ENCODE measurements at places on chromosomes 4 and X.

DNA sequence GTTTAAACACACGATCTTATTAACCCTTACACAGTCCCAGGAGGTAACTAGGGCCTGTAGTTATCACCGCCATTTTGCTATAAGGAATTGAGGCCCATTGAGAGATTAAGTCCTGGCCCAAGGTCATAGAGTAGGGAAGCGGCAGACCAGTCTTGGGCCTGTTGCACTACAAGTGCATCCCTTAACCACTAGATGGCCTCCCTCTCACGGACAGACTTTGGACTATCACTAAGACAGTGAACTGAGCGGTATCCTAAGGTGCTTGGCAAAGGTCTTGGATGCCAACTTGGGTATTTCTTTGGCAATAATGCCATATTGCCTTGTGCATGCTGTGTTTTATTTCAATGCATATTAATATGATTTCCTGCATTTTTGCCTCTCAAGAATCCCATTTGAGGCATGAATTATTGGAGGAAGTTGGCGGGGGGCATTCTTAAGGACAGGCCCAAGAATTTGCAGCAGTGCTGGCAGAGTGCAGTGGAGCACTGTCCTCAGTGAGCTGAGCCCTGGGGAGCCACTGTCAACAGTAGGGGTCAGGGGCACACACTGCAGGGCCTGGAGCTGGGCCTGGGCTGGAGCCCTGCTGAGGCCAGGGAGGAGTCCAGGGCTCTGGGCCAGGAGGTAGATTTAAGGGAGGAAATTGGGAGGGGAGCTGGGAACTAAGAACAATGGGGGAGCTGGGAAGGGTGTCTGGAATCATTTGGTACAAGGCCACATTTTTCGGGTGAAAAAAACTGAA lies 147.4 kb downstream of the SMIM20 start:
- DNase-seq = no peak

GRCh38 chrX:109472939-109473735 lies 8.7 kb downstream of the GUCY2F start:
- no peak for DNase-seq

GRCh38 chr4:1502501-1502886 lies 96.3 kb upstream of the NKX1-1 start:
- no peak for DNase-seq

- DNase-seq = peak; percentile 32
Observed at GRCh38 chr4:54971474-54971950, 153.9 kb downstream of the KDR start.

DNA sequence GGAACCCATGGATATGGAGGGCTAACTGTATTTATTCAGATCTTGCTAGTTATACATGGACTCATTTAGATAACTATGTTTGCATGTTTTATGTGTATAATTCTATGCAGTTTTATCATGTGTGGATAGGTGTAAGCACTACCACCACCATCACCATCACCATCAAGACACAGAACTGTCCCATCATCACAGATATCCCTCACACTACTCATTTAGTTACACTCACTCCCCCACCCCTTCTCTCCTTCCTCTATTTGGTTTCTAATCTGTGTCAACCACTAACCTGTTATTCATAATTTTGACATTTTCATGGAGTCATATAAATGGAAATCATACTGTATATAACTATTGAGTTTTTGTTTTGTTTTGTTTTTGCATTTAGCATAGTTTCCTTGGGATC lies 43.7 kb downstream of the STAG2 start:
- no peak for DNase-seq

DNA sequence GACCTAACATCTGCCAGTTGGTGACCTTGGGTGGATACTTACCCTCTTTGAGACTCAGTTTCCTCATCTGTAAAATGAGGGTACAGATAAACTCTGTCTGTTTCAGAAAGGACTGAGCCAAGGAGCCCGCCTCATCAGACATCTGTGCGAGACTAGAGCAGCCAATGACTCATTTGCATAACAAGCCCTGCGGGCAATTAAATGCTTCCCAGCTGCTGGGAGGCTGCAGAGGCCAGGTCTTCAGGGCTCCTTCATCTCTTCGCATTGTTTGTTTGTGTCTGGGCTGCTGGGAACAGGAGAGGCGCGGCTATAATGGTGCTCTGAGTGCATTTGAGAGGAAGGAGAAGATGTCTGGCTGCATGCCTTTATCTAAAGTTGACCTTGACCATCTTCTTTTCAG lies 85.0 kb downstream of the ADRA2C start:
- DNase-seq = no peak

DNA sequence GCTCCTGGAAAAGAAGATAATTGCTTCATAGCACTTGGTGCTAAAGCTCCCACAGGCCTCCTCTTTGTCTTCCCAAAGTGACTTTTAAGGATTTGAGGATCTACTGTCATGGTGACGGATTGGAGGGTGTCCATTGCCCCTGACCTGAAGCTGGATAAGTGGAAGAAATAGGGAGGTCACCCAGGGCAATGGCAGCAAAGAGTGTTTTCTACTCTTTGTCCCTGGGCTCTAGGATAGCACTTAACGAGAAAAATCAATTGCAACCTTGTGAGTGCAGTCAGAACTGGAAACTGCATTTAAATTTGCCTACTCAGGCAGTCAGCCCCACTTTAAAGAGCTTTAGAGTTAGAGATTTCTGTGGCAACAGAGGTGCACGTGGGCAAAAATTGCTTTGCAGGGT lies 43.7 kb upstream of the XK start:
- DNase-seq = no peak

DNA sequence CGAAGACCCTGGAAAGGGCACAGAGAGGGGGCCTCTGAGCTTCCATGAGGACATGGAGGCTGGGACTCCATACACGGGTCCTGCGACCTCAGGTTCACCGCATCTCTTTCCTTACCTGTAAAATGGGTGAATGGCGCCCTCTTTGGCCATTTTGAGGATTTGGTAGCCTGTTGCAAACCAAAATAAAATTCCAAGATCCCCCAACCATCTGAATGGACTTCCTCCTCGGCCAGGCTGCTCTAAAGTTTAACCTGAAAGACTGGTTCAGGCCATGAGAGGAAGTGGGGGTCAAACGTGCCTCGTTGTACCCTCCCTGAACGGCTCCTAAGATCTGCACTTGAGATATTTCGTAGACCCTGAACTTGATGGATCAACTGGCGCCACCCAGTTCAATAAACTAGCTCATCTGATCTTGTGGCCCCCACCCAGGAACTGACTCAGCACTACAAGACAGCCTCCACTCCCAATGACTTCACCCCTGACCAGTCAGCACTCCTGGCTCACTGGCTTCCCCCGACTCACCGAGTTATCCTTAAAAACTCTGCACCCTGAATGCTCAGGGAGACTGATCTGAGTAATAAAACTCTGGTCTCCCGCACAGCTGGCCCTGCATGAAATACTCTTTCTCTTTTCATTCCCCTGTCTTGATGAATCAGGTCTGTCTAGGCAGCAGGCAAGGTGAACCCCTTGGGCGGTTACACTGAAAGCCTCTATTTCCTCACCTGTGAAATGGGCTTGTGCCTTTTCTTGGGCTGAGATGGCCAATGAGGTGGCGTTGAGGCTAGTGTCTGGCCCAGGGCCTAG lies 32.9 kb upstream of the GPR78 start:
- DNase-seq = no peak

DNA sequence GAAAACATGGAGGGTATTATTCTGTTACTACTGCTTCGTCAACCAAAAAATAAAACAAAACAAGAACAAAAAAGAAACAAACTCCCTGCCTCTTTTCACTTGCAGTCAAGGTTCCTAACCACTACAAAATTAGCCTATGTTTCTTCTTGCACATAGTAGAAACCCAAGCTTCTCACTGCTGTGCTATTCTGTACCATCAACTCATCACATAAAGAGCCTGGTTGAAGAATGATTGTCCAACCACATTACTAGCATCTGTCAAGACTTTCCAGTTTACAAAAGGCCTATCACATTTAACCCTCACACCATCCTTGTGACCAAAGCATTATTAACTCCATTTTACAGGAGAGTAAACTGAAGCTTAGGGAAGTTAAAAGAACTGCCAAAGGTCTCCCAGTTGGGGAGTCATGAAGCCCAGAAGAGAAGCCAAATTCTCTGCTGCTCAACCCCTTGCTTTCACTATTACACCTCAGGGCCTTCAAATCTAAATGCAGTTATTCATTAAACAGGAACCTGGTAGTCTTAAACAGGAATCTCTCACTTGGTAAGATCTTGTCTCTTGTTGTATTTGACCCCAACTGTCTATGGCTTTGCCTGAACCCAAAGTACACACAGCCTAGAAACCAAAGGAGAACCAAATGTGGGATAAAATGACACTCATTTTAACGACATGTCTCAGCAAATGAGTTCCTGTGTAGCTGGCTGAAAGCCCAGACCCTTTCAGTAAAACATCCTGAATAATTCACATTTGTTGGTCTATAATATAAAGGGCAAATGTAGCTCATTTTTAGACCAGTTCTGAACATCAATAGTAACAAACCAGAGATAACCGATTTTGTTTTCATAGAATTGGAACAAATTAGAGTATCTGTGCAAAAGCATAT lies 8.6 kb downstream of the F9 start:
- no peak for DNase-seq

DNA sequence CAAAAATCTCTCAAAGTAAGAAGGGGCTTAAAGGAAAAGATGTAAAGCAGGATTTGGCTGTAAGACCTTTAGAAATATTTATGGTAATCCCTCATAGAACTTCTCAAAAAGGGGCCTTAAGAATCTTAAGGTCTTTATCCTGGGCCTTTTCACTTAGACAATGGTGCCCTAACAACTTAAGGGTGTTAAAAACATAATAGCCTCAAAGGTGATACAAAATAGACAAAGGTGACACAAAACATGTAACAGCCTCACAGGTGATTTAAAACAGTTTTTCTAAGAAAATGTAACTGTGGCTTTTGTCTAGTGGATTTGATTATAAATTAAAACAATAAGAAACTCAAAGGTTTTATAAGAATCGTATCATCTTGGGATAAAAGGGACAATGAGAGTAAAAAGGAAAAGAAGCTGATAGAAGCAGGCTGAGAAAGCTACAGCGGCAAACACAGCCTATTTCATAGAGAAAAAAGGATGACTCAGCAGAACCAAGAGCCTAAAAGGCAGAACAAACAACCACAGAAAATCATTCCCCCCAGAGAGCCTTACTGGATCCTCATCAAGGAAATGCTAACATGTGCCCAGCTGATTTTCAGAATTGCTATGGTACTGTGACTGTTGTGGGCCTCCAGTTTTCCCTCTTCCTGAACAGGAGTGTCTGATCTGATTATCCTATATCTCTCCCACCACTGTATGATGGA lies 164.3 kb downstream of the STPG2 start:
- DNase-seq = no peak

All from naive thymus-derived CD4-positive, alpha-beta T cell (primary cell).